ENCODE measurements at places on chromosomes 12 and 14.

- DNase-seq, result no peak
Observed at GRCh38 chr14:102917469-102918211, 4.8 kb upstream of the AMN start.

- no peak for DNase-seq
Observed at GRCh38 chr12:42237853-42238239, 202 bp downstream of the YAF2 start.

DNA sequence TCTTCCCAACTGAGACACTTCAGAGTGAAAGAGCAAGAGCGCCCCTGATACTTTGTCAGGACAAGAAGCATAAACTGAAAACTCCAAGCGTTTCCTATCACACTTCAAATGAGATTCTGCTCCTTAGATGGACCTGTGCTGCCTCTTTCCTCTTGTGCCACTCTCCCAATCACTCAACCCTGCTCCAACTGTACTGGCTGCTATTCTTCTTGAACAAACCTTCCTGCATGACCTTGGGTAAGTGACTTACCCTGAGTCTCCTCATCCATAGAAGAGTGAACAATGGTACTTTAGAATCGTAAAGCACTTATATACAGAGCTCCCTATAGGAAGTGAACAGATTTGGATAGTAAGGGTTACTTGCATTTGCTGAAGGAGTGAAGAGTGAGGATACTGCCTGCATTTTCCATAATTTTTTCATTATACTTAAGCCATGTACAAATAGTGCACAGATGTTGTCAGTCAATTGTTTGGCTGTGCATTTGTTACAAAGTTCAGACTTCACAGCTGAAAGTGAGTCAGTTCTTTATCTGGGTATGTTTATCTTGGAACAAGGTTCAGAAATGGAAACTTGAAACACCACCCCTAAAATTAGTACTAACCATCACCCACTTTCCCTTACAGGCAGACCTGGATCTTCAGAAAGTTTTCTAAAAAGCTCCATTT lies 10.8 kb downstream of the MTERF2 start:
- no peak for DNase-seq

- DNase-seq, result no peak
Observed at GRCh38 chr12:116933512-116934246, 22.9 kb downstream of the FBXW8 start.

- no peak for DNase-seq
Observed at GRCh38 chr12:119328111-119328510, 6.4 kb upstream of the CCDC60 start.

- DNase-seq, result no peak
Observed at GRCh38 chr14:81430235-81430634, 30.1 kb upstream of the STON2 start.

DNA sequence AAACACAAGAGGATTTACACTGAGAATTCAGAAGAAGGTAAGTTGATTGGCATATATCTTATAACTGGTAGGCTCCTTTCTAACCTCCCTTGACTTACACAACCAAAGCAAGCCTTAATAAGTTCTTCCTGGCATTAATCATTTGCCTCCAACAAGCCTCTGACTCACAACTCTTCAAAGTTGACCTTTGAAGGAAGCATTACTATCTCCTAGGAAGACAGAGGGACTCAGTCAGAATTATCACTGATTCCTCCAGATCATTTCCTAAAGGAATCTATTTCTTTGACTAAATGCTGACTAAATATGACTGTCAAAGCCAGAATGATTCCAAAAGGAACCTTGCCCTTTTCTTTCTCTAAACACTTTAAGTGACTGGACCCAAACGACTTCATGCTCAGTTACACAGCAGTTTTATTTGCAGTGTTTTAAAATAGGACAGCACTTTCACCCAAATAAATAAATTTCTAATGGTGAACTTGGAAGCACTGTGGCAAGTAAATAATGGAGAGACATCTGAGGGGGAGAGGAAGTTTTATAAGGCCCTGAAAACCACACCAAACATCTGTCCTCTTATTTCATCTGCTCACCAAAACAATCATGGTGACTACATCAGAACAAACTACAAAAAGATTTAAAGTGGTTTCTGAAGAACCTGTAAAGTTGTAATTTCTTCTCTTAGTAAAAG lies 128.2 kb downstream of the KLHL28 start:
- DNase-seq, result no peak

DNA sequence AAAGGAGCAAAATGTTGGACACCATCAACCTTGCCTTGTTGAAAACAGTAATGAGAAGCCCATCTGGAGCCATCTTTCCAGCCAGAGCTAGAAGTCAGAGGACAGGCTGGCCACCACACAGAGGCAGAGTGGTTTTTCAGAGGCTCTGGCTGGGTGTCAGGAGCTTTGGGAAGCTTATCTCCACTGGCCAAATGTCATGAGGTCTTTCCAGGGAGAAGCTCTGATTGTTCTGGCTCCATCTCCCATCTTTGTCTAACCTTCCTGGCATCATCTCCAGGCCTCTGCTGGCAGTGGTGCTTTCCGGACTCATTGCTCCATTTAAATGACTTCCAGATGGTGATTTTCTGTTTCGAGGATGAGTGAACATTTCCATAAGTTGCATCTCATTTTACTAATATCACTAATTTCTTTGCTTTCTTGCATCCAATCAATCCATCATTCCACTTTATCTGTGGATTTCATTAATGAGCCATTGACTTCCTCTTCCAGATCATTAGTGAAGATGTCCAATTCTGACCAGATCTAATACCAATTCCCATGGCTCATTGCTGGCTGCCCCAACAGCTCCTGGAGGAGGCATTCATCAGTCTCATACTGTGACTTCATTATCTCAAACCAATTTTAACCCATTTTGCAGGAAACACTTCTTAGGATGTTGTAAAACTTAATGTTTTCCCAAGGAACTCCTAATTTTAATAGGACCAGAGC lies 35.3 kb upstream of the TMTC1 start:
- no peak for DNase-seq

GRCh38 chr14:27211741-27212140 lies 613.9 kb upstream of the NOVA1 start:
- no peak for DNase-seq

DNA sequence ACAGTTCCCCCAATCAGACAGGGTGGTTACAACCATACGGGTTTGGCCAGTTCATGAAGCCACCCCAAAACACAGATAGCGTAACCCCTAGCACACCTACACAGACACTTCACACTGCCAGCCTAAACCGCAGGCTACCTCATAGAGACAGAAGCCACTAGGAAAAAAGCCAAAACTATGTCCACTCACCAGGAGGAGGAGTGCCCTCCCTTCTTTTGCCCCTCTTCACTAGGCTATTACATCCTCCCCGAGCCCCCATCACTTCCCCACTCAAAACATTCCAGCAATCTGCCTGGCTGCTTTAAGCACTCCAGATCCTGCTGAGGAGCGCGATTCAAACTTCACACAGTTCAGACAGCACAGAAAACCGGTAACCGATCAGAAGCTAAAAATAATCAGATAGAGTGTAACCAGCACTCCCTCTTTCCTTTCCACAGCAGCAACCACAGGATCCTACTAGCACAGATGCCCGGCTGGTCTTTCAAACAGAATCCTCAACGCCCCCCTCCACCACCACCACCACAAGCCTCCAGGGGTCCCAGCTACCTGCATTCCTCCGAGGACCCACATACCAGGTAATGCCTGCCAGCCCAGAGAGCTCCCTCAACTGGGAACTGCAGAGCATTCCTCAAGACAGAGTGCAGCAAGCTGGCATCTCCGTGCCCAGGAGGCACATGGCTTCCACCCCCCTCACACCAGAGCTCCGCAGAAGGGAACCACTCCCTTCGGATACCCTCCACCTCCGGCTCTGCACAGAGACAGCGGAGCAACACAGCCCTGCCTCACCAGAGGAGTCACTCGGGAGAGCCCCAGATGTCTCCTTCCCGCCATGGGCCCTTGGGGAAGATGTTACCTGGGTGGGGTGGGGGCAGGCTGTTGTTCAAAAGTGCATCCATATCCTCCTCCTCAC lies 1.5 kb downstream of the CHD4 start:
- no peak for DNase-seq

DNA sequence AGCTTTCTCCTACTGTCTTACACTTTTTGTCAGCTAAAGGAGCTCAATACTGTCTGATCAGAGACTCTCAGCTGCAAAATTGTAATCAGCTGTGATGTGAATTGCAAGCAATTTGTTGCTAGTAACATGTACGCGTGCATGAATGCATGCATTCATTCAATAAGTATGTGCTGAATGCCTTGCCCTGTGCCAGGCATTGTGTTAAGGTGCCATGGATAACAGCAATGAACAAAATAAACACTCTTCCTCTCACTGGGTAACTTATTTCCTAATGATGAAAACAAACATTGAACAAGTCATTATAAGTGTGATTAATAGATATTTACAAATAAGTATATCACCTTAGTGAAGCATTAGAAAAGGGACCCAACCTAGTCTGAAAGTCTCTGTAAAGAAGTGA lies 163.2 kb upstream of the ARID2 start:
- no peak for DNase-seq

- DNase-seq, result no peak
Observed at GRCh38 chr12:6959805-6960592, 8.8 kb downstream of the PTPN6 start.

GRCh38 chr14:91142214-91142668 lies 28.4 kb downstream of the DGLUCY start:
- no peak for DNase-seq

- no peak for DNase-seq
Observed at GRCh38 chr14:103519043-103519836, 3.4 kb downstream of the CKB start.

DNA sequence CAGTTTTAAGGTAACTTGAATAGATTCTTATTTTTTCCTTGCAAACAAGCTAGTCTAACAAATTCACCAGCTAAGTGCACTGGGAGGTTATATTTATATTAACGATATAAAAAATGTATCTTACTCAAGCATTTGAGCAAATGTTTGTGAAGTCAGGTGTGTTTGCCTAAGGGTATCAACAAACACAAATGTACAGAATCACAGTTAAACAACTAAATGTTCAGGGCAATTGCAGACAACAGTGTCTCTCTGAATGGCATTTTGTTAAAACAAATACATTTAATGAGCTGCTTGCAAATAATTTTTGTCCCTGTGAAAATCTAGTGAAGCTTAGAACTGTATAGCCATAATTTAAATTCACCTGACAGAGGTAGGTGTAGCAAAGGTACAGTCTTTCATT lies 28.2 kb upstream of the FLRT2 start:
- no peak for DNase-seq

- DNase-seq, result no peak
Observed at GRCh38 chr12:28585146-28585545, 394.9 kb downstream of the CCDC91 start.

DNA sequence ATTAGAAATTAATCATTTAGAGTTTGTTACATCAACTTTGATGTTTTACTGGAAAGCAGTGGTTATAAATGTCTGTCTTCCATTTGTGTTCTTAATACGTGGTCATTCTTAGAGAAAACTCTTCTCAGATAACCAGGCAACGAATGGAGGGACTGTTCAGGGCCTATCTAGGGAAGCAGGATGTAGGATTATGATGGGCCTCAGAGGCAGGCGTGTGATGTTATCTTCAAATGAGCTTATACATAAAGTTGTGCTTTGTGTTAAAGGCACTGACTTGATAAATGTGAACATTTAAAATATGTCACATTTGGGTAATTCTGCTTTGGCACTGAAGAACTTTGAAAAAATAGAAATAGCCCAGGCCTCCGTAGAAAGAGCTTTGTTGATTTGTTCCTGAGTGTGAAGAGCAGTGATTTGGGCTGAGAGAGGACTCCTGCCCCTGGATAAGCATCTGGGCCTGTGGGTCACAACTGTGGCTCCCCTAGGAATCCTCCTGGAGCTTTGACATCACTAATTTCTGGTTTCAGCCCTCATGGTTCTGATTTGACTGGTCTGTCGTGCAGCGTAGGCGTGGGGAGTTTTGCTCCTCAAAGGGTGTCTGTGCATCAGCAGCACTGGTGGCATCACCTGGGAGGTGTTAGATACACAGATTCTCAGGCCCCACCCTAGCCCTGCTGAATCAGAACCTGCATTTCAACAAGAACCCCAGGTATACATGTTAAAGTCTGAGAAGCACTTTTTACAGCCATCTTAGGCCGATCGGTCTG lies 55.4 kb downstream of the SAMD4A start:
- no peak for DNase-seq

DNA sequence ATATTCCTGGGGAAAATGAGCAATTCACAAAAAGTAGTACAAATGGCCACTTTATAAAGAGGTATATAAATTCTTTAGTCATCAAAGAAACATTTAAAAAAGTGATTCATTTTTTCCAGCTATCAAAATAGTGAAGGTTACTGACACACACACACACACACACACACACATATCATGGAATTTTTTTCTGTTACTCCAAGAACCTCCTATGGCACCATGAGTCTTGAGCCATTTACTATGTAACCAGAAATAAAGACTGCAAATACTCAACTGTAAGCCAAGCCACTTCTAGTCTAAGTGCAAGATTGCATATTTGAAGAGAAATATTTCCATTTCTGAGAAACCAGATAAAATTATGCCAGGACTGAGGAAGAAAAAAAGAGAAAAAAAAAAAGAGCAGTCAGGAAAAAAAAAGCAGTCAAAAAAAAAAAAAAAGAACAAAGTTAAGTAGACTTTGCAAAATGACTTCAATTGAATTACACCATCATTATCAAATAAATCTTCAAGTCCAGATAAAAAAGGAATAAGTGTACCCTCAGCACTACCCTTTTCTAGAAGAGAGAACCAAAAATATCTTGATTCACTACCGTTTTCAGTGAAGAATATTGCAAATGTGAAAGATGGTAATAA lies 275.7 kb downstream of the DAD1 start:
- DNase-seq, result no peak

Measured in amniotic stem cell (primary cell).